ENCODE measurements at places on chromosomes 12 and 14.

DNA sequence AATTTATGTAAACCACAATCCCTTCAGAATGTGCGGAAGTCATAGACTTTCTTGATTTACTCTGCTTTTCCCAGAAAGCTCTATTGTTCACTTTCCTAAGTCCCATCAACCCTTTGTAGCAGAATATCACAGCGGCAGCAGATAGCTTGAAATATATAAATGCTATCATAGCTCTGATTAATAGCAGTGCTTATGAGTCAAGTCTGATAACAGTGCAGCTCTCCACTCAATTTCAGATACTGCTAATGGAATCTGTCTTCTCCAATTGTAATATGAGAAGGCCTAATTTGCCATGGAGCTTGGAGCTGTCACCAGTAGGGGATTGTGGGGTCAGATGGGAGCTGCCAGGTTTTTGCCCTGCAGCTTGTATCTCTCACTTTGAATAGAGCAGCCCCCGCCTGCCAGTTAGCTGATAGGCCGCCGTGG, 10.9 kb downstream of the TMEM260 start:
- DNase-seq: no peak

GRCh38 chr12:18079541-18080246, 10.3 kb downstream of the RERGL start:
- no peak for DNase-seq

GRCh38 chr14:68231898-68232297, 412.3 kb downstream of the RAD51B start:
- DNase-seq: no peak

DNA sequence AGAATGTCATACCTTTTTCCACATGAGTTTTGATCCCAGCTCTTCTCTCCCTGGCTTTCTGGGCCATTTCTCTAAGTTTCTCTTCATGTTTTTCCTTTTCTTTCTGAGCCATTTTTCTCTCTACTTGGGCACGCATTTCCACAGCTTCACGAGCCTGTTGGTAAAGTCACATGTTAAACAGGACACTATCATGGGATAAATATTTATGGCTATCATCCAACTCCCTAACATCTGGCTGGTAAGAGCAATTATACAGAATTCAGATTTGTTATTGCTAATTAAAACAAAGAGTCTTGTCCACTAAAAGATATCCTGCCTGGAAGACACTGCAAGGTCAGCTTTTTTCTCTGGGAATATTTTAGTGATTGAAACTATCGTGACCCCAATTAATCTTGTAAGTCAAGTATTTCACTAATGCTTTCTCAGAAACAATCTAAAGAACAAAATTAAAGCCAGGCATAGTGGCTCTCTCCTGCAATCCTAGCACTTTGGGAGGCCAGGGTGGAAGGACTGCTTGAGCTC, 23.1 kb downstream of the SLIRP start:
- DNase-seq: no peak

DNA sequence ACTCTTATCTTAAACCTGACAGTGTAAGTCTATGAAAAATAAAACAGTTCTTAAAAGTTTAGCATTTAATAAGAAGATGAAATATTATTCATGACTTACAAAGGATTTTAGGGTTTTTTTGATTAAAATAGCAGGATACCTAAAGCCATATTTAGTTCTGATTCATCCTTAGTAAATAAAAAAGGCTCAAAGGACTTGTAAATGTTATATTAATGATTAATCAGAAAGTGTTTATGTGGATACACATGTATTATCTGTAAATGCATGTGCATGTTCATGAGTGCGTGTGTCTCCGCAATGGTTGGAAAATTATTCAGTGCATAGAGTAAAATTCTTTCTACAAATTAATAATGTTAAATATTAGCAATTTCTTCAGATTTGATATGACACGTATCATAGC, 4.4 kb downstream of the KLRF1 start:
- no peak for DNase-seq

GRCh38 chr14:99246536-99247097, 25.4 kb downstream of the BCL11B start:
- DNase-seq: no peak

Data from sciatic nerve (tissue), 2 donors.